ENCODE measurements at places on chromosomes 5 and 9. TPM values are rescaled to one million over a fixed set of nuclear protein-coding genes. Genes with fewer than 3 reads are reported as not detected.

GRCh38 chr5:7902666-7903625, 34.0 kb downstream of the MTRR start:
- no peak for DNase-seq
- no peaks in the 10 kb centered on the region for H3K27me3 ChIP-seq
- H3K4me1 ChIP-seq, result no peaks in the 10 kb centered on the region
- no peak overlapping the region for H3K27ac ChIP-seq

- no peaks in the 10 kb centered on the region for H3K27me3 ChIP-seq
- H3K27ac ChIP-seq, result no peak overlapping the region
- H3K4me1 ChIP-seq, result no peaks in the 10 kb centered on the region
- H3K36me3 ChIP-seq, result no peaks in the 10 kb centered on the region
- H3K4me3 ChIP-seq, result no peak overlapping the region
Observed at GRCh38 chr5:141039061-141039460, 12.1 kb upstream of the PCDHB1 start.

DNA sequence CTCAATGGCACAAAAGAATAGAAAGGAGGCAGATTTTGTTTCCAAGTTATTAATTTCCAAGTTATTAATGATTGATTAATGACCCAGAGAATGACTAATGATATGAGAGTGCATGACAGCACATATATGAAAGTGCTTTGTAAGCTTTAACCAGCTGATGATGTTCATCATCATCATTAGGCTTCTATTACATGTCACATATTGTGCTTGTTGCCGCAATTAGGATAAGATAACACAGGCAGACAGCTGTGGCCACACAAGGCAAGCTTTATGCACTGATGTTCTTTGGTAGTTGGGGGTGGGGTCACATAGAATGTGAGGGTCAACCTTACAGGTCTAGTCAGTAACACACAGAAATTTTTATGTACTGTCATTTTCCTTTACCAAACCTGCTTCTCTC, 219.7 kb downstream of the TRPM3 start:
- no peaks in the 10 kb centered on the region for H3K27me3 ChIP-seq
- no peaks in the 10 kb centered on the region for H3K4me1 ChIP-seq
- H3K27ac ChIP-seq, result no peak overlapping the region
- H3K4me3 ChIP-seq, result no peak overlapping the region

Gene SPATA31C1
- not detected for total RNA-seq

- no peak for DNase-seq
- H3K36me3 ChIP-seq, result peaks cover 8% of the 10 kb centered on the region
- no peak overlapping the region for H3K4me3 ChIP-seq
- H3K27ac ChIP-seq, result no peak overlapping the region
Observed at GRCh38 chr5:126540631-126541030, 54.4 kb downstream of the ALDH7A1 start.

DNA sequence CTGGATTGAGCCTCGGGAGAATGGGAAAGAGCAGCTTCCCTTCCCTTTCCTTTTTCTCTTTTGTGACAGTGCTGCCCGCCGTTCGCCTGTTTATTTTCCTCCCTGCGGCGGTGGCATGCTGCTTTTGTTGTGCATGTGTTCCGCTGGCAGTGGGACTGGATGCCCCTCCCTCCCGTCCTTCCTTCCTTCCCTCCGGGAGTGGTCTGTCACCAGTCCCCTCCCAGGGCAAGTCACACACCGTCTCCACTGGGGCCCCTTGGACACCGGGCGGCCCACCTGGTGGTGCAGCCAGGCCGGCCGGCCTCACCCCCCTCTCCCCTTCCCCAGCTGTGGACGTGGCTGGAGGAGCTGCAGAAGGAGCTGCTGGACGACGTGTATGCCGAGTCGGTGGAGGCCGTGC, 214.7 kb downstream of the TRIO start:
- H3K27ac ChIP-seq, result no peak overlapping the region
- peaks cover 25% of the 10 kb centered on the region for H3K36me3 ChIP-seq
- DNase-seq, result no peak
- H3K4me1 ChIP-seq, result peaks cover 16% of the 10 kb centered on the region

DNA sequence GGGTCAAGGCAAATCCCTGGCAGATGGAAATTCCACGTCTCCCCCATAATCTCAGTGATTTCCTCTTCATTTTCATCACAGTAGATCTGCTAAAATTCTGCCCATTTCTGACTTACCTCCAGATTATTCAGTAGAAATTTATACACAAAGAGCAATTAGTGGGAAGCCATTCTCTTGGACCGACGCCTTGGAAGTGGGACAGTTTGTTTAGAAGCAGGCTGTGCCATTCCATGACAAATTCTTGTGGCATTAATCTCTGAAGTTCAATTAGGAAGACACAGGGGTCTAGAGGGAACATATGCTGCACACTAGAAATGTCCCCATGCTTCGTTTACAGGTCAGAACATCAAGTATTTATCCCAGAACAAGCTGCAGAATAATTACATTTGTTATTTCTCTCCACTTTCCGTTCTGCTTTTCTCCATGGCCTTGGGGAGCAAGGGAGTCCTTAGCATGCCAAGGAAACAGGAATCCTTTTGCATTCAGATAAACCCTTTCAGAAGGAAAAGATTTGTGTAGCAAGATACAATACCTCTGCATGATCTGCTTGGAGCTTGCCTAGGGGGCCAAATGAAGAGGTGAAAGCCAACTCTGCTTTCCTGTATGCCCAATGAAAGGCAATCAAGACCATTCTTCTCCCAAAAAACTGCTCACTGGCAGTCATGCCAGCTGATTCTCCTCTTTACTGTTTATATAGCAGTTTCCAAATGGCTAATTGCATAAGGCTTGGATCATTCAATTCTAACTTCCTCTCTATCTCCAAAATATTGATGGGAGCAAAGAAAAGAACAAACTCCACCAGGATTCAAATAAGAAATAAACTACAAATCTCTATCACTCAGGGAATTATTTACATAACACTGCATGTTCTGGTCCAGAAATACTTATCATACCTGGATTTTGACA, 2.5 kb upstream of the PRKACG start:
- no peak overlapping the region for H3K27ac ChIP-seq
- no peaks in the 10 kb centered on the region for H3K27me3 ChIP-seq
- no peaks in the 10 kb centered on the region for H3K4me1 ChIP-seq
- H3K36me3 ChIP-seq, result no peaks in the 10 kb centered on the region

DNA sequence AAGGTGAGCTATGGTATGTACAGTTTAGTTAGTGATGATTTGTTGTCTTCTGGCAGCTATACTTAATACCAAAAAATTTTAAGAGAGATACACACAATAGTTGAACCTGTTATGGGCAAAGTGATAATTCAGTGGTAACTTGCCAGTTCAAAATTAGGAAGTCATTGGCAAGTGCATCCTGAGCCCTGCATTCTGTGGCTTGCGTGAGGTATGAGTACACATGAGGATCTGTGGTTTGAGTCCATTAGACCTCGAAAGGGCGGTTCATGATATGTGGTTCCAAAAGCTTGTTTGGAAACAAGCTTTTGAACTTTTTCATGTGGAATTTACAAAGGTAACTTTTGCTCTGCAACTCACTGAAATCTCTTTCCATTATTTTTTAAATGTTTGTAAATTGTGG, 47.0 kb downstream of the GPR21 start:
- H3K27me3 ChIP-seq, result no peaks in the 10 kb centered on the region
- DNase-seq, result no peak
- no peak overlapping the region for H3K27ac ChIP-seq
- H3K4me3 ChIP-seq, result no peak overlapping the region

DNA sequence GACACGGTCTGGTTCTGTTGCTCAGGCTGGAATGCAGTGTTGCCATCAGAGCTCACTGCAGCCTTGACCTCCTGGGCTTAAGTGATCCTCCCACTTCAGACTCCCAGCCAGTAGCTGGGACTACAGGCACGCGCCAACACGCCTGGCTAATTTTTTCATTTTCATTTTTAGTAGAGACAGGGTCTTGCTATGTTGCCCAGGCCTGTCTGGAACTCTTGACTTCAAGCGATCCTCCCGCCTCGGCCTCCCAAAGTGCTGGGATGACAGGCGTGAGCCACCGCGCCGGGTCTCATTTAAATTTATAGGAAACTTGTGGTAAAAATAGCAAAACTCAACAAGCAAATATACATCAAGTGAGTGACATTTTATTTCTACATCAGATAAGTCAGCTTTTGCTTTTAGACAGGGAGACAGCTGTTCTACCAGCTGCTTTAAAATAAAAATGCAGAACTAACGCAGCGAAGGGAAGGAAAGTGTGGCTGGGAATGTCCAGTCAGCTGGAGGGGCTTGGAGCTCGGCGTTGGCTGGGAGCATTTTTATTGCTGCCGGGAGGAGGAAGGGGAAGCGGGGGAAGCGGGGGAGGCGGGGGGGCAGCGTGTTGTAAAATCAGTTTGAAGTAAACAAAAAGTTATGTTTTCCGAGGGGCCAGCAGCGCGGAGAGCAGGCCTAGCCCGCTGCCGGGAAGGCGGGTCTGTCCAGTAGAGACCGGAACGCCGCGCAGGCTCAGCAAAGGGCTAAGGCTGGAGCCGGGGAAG, 707 bp upstream of the ZFYVE16 start:
- peak overlapping the region; percentile 84 for H3K4me3 ChIP-seq
- H3K27ac ChIP-seq, result peak overlapping the region; percentile 99
- no peaks in the 10 kb centered on the region for H3K27me3 ChIP-seq
- H3K4me1 ChIP-seq, result peaks cover 35% of the 10 kb centered on the region

DNA sequence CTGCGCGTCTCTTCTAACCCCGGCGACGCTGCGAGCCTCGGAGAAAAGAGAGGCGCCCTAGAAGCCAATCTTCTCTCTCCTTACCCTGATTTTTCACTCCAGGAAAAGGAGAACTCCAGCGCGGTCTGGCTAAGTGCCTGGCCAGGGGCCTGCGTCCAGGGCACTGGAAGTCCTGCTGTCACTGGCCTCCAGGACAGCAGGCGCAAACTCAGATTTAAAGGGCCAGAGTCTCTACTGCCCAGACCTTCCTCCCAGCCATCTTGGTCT, 553 bp upstream of the FOXB2 start:
- no peak overlapping the region for H3K27ac ChIP-seq
- no peak for DNase-seq
- H3K36me3 ChIP-seq, result no peaks in the 10 kb centered on the region
- peaks cover 57% of the 10 kb centered on the region for H3K27me3 ChIP-seq

- H3K4me3 ChIP-seq, result peak overlapping the region; percentile 16
- H3K27me3 ChIP-seq, result no peaks in the 10 kb centered on the region
- H3K27ac ChIP-seq, result no peak overlapping the region
- no peaks in the 10 kb centered on the region for H3K36me3 ChIP-seq
- peak; percentile 85 for DNase-seq
- no peaks in the 10 kb centered on the region for H3K4me1 ChIP-seq
Observed at GRCh38 chr9:121550569-121551512, 51.2 kb upstream of the GGTA1 start.

GRCh38 chr9:122370869-122371755, at the start of gene PTGS1:
Gene PTGS1, plus strand, starts transcription at chr9:122371024. Its CDS starts 61 bp downstream, at chr9:122371085.
- no peaks in the 10 kb centered on the region for H3K4me1 ChIP-seq
- DNase-seq, result peak; percentile 65
- no peaks in the 10 kb centered on the region for H3K27me3 ChIP-seq
- no peaks in the 10 kb centered on the region for H3K36me3 ChIP-seq
- H3K27ac ChIP-seq, result peak within 1 kb of the TSS; percentile 24

Gene RPL37
- 95.3 TPM for total RNA-seq

DNA sequence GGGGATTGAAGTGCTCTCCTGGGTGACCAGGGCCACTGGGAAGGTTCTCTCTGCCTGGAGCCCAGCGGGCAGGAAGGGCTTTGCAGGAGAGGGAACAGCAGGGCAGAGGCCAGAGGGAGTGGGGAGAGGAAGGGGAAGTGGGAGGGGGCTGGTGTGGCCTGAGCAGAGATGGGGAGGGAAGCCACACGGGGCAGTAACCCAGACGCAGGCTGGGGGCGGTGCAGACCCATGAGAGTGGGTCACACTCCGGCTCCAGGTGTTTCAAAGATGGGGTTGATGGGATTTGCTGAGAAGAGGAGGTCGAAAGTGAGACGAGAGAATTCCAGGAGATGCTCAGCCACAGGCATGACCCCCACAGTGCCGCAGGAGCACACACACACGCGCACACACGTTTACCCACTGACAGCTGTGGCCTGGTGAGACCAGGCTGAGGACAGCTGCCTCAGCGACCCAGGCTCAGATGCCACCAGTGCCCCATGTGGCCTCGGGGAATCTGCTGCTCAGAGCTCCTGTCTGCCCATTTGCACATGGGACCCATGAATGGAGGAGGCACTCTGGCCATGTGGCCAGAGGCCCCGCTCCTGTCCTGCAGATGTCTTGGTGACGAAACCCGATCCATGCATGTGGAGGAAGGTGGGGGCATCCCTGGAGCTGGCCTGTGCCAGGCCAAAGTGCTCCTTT, 32.7 kb upstream of the FCN2 start:
- H3K4me1 ChIP-seq, result no peaks in the 10 kb centered on the region
- H3K4me3 ChIP-seq, result no peak overlapping the region
- no peak for DNase-seq
- H3K27me3 ChIP-seq, result no peaks in the 10 kb centered on the region

DNA sequence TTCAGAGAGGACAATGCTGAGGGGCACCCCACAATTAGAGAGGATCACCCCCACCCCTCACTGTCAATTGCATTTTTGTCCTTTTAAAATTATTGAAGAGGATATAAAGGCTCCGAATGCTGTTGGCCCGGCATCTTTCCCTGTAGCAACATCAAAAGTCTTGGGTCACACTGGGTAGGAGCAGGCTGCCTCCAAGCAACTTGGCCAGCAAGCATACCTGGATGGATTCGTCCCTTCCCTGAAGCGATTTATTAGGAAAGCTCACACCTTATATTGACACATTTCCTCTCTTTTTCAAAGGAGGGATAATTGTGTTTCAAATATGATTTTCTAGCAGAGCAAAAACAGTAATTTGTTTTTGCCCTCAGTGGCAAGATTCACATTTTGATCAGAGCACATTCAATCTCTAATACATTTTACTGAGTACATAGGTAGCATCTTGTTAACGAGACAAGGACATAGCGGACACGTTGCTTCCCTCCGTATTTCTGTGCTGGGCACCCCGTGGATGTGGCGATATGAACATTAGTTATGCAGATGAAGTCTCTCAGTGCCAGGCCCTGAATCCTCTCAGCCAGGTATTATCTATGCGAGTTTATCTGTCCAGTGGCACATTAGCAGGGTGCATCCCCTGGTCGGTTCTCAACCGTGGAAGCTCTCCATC, 321.5 kb downstream of the NTRK2 start:
- H3K27ac ChIP-seq, result no peak overlapping the region
- no peaks in the 10 kb centered on the region for H3K4me1 ChIP-seq

Gene ADAMTSL2
- 4.9 TPM for total RNA-seq

Data from right atrium auricular region (tissue), 2 donors.